Foreskin keratinocyte (primary cell): ENCODE measurements at places on chromosomes 16 and 17. TPM values are rescaled to one million over a fixed set of nuclear protein-coding genes. Genes with fewer than 3 reads are reported as not detected.

The JMJD8 gene
- 48.0 and 58.7 TPM in 2 replicates for polyA plus RNA-seq

The LCMT1 gene
- polyA plus RNA-seq = 37.7 and 38.3 TPM in 2 replicates

The FBXO39 gene
- polyA plus RNA-seq = 0.23 and 0.25 TPM in 2 replicates

The MEIOC gene
- 0.02 and 0.03 TPM in 2 replicates for polyA plus RNA-seq

The EVPLL gene
- polyA plus RNA-seq = 0.07 and 0.15 TPM in 2 replicates

The CCDC78 gene
- 3.3 and 4.0 TPM in 2 replicates for polyA plus RNA-seq

The KRT39 gene
- polyA plus RNA-seq = not detected in 2 replicates

The CRYM gene
- 0.08 TPM in 1 of 2 replicates, not detected in the other for polyA plus RNA-seq

The CDH5 gene
- polyA plus RNA-seq = 0.02 TPM in 1 of 2 replicates, not detected in the other

The C16orf96 gene
- not detected in 2 replicates for polyA plus RNA-seq

The ZNF19 gene
- 0.82 and 1.1 TPM in 2 replicates for polyA plus RNA-seq

The HID1 gene
- polyA plus RNA-seq = 0.15 TPM in 1 of 2 replicates, not detected in the other

The MARVELD3 gene
- 10.1 and 13.0 TPM in 2 replicates for polyA plus RNA-seq

The MT4 gene
- polyA plus RNA-seq = not detected in 2 replicates

The RAB26 gene
- polyA plus RNA-seq = 0.49 and 0.72 TPM in 2 replicates

The WNT9B gene
- polyA plus RNA-seq = not detected in 2 replicates

The GP1BA gene
- not detected in 2 replicates for polyA plus RNA-seq

The KRT15 gene
- 218 and 326 TPM in 2 replicates for polyA plus RNA-seq

The KRT33B gene
- 0.32 and 0.57 TPM in 2 replicates for polyA plus RNA-seq

The CPNE2 gene
- 30.5 and 33.6 TPM in 2 replicates for polyA plus RNA-seq

The ASGR2 gene
- not detected in 2 replicates for polyA plus RNA-seq

The SNX20 gene
- not detected in 2 replicates for polyA plus RNA-seq

The C1QBP gene
- polyA plus RNA-seq = 404 and 509 TPM in 2 replicates

The IRX5 gene
- polyA plus RNA-seq = 3.0 and 3.6 TPM in 2 replicates

The NTN1 gene
- 0.47 and 0.48 TPM in 2 replicates for polyA plus RNA-seq

The SPHK1 gene
- 90.1 and 147 TPM in 2 replicates for polyA plus RNA-seq

The DOC2B gene
- polyA plus RNA-seq = not detected in 2 replicates

The KCNJ18 gene
- not detected in 2 replicates for polyA plus RNA-seq

The CCL4L2 gene
- polyA plus RNA-seq = not detected in 2 replicates

The HCRT gene
- not detected in 2 replicates for polyA plus RNA-seq

The SLC12A3 gene
- 0.03 TPM in 1 of 2 replicates, not detected in the other for polyA plus RNA-seq

The PLEKHH3 gene
- polyA plus RNA-seq = 16.5 and 17.4 TPM in 2 replicates
